Stimulated activated CD4-positive, alpha-beta T cell treated with anti-CD3 and anti-CD28 coated beads, Interleukin-1b, Interleukin-23, amount 100 ng/mL, for 1 hour (primary cell): ENCODE measurements at places on chromosomes 6 and 20.

DNA sequence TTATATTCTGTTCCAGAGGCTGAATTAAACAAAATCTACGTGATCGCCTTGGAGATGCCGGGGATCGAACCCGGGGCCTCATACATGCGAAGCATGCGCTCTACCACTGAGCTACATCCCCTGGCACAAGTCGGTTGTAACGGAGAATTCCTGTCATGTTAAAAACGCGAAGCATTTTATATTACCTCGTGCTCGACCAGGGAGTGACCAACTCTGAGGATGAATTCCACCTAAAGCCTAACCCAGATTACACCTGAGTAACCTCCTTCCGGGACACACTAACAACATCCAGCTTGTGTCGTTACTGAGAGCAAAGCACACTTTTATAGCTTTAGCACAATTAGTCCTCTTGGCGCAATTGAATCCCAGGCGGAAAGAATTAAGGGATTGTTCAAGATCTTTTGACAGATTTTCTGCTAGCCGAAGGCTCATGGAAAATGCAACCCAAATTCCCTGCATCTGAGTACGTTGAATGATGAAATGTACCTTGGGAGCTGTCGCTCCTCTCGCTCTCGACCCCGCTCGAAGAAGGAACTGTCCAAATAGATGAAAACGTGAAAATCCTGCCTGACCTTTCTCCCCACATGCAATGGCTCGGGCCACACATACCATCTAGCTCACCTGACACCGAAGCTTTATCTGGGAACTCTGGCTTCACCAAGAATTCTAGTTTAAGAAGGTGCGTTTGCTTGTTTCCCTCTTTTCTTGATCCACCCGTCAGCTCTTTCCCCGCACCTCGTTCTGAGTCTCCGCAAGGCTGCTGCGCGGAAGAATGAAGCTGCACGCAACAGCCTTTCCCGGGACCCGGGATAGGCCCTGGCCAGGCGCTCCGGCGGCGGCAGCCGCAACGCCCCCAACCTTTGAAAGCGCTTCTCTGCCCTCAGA, 148.3 kb downstream of the GPX5 start:
- peak; percentile 33 for DNase-seq

DNA sequence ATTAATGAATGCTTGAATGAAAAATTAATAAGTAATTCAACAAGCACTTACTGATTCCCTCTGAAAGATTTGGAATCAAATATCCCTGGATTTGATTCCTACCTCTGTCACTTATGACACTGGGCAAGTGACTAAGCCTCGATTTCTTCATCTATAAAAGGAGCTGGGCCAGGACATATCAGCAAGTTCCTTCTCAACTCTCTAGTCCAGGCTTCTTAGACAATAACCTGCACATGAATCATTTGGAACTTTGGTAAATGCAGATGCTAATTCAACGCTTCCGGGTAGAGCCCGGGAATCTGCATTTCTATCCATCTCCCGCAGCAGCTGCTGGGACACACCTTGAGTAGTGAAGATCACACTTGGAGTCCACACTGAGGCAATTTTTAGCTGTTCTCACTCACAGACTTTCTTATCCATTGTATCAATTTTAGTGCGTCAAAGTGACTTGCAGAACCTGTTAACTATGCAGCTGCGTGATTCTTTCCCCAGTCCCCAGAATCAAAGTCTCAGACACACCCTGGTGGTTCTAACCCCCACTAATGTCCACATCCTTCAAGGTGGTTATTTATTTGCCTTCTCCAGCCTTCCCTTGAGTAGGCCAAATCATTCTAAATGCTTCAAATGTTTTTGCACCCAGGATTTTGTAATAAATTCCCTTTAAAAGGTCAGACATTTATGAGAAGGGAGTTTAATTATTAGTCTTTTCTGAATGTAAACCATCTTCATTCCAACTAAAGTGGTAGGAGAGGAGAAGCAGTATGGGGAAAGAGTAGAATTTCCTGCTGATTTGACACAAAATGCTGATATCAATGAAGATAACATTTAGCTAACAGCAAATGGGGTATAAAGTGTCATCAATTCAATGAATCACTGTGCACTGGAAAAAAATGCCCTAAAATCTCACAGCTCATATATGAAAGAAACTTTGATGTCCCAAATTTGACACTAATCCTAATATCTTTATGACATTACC, 26.0 kb upstream of the CCND3 start:
- DNase-seq = no peak

DNA sequence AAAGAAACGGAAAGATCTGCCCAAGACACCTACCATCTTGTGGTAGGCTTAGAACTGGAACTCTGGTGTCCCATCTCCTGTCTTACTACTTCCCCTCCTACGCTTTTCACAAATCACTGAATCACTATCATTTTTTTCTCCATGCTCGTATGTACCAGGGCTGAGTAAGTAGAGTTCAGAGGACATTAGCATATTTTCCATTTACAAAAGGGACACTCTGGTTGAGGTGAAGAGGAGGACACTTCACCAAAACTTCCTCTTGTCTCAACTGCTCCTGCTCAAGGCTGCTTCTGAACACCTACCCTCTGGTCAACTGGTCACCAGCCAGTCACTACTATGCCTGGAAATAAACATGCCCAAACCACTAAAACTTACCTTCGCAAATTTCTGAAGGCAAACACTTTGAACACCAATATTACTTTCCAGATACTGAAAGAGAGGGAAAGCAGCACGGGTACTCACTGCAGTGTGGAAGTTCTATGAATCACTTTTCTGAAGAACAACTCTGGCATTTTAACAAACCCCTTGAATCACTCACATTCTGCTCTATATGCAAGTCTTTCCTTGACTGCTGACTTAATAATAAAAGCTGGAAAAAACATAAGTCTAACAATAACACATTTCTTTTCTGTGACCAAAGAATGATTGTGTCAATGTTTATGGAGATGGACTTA, 123.3 kb downstream of the INSM1 start:
- no peak for DNase-seq

DNA sequence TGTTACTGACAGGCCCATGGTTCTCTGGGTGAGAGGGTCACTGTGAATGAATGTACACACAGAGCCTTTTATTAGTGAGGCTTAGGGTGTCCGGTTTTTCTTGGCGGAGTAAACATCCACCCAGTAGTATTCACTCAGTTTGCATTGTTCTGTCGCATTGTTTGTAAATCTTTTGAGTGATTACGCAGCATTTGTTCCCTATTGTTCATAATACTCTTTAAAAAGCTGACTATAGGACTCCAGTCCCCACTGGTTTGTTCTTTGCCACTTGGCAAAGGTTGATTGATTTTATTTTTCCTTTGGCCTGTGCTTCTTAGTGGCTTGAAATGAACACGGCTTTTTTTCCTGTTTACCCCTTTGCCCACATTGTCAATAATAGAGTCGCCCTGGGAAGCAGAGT, 130.1 kb upstream of the ESR1 start:
- no peak for DNase-seq

DNA sequence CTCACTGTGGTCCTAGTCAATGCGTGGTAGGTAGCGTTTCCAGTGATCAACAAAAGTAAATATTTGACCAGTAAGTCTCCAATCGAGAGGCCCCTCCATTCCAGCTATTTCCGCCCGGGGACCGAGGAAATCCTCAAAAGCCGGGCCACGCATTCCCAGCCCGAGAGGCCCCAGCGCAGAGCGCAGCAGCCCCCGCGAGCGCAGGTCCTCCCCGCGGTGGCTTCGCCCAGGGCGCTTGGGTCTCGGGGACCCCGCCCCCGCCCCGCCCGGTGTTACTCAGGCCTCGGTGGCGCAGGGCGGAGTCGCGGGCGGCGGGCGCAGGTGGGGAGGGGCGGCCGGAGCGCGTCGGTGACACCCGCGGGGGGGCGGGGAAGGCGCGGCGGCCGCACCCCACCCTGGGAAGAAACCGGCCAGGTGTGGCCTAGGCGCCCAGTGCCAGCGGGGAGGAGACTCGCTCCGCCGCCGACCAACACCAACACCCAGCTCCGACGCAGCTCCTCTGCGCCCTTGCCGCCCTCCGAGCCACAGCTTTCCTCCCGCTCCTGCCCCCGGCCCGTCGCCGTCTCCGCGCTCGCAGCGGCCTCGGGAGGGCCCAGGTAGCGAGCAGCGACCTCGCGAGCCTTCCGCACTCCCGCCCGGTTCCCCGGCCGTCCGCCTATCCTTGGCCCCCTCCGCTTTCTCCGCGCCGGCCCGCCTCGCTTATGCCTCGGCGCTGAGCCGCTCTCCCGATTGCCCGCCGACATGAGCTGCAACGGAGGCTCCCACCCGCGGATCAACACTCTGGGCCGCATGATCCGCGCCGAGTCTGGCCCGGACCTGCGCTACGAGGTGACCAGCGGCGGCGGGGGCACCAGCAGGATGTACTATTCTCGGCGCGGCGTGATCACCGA, at the start of gene DSP:
Gene DSP (plus strand): TSS at position 497 of the 890 bp plus-strand sequence. CDS start 245 bp downstream, at position 742.
- DNase-seq = no peak
